Left kidney (tissue), 8 donors: ENCODE measurements at places on chromosomes 3 and 15.
A peak's percentile ranks its signal among the peaks of the same experiment; 100 is the strongest.

DNA sequence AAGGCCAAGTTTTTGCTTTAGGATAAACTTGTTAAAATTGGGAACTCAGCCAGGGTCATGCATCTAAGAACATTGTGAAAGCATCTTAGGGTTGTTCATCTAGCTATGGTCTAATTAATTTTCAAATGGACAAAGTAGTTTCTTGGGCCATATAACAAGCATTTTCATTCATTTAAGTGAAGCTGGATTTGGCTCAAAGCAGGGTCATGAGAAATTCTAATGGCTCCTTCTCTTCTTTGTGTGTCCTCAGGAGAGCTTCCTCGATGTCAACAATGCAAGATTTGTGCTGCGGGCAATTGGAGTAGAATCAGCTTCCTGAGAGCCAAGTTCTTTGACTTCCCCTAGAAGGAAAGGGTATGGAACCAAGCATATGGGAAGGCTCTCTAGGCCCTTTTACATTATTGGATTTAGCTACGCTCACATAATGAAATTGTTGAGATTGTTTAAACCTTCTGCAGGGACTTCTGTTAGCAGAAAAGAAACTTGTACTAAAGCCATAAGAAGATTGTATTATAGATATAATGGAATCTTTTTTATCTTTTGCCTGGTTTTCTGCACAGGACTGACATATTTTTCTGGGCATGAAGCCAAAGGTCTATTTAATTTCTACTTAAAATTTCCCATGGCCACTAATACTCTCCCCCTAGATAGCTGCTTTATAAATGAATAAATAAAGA, 1.8 kb upstream of the SAMMSON start:
- DNase-seq = peak; percentile 5

- no peak for DNase-seq
Observed at GRCh38 chr3:11929531-11929930, 74.7 kb upstream of the SYN2 start.

GRCh38 chr3:98670020-98670419, 76.6 kb upstream of the CPOX start:
- DNase-seq = no peak

- DNase-seq = no peak
Observed at GRCh38 chr3:59235634-59236012, 185.8 kb upstream of the CFAP20DC start.

- DNase-seq = no peak
Observed at GRCh38 chr3:88090681-88091080, 31.6 kb downstream of the ZNF654 start.

DNA sequence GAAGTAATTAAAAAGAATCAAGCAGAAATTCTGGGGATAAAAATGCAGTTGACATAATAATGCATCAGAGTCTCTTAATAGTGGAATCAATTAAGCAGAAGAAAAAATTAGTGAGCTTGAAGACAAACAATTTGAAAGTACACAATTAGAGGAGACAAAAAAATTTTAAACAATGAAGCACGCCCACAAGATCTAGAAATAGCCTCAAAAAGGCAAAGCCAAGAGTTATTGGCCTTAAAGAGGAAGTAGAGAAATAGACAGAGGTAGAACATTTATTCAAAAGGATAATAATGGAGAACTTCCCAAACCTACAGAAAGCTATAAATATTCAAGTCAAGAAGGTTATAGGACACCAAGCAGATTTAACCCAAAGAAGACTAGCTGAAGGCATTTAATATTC, 113.3 kb downstream of the TBC1D2B start:
- DNase-seq = no peak

DNA sequence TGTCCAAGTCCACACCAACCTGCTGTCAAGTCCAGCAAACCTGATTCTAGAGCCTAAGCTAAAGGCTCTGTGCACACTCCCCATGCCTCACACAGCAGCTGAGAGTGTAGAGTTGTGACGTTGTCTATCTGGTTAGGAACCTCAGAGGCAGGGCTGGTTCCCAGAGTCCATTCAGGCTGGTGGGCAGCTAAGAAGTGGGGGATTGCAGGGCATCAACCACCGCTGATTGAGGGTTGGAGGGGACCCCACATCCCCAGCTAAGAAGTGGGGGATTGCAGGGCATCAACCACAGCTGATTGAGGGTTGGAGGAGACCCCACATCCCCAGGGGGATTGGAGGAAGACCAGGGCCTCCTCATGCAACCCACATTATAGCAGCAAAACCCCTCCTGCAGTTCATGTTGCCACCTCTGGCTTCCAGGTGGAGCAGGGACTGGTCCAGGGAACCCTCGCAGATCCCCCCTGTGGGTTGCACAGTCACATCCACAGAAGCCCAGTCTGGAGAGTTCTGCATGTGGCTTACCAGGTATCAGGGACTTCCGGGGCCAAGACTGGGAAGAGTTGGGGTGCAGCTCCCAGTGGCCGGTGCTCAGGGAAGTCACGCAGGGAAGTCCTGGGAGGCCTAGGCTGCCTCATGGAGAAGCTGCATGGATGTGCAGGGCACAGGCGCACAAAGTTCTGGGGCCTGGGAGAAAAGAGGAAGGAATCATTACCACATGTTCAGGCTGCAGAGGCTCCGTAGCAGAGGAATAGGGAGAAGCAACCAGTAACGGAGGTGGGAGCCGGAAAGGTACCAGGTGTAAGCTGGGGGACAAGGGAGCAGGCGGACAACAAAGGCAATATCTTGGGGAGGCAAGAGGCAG, 71.4 kb upstream of the PCSK6 start:
- DNase-seq = no peak

DNA sequence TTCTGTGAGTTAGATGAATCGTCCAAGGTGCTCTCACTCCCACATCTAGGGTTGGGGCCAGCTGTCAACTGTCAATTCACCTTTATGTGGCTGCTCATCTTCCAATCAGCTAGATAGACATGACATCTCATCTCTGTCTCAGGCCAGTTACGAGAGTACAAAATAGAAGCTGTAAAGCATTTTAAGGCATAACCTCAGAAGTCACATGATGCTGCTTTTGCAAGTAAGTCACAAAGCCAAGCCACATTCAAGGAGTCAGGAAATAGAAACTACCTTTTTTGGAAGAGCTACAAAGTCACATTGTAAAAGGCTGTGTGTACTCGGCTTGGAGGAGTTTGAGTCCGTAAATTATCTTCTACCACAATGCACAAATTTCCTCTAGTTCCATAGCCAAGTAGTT, 5.1 kb upstream of the CCR1 start:
- no peak for DNase-seq

DNA sequence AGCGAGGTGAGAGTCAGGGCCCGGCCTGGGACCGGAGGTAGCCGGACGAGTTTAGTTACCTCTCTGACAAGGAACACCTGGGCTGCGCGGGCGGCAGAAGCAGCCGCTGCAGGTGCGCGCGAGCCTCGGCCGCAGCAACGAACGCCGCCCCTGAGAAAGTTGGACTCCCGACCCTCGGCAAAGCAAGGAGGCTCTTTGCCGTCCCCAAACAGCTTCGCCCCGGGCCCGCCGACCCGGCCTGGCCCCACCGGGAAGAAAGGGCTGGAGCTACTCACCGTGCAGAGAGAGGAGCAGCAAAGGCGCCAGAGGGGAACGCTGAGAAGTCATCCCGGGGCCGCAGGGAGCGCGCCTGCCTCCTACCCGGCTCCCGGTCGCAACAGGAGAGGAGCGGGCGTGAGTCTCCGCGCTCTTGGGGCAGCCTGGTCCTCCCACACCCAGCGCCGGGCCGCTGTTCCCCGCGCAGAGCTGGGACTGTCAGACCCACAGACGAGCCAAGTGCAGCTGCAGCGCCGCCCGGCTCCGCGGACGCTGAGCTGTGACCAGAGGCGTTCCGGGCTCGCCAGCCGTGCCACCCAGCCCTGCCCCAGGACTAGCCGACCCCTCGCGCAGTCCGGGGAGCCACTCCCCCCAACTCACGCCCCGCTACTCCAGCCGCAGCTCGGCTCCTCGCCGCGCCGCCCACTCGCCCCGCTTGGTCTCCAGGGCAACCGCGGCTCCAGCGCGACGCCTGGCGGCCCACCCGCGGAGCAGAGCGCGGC, at the start of gene IGSF11:
TSS of gene IGSF11 (minus strand) at position 591 of the 758 bp plus-strand sequence. CDS start at position 327, 264 bp downstream.
- peak; percentile 78 for DNase-seq

DNA sequence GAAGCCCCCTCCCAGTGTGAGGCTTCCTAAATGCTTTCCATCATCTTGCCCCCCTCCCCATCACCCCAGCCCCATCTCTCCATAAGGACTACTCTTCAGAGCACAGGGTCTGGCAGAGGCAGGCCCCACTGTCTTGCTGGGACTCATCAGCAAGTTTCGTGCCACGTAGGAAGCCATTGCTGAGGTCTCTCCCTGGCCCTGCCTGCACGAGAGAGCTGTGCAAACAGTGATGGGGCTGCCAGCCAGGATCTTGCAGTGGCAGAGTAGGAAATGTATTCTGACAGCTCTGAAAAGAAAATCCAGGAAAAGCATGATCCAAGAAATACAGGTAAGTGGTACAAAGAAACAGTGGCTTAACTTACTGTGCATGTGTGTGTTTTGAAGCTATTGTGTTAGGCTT, 22.6 kb downstream of the ISL2 start:
- no peak for DNase-seq

DNA sequence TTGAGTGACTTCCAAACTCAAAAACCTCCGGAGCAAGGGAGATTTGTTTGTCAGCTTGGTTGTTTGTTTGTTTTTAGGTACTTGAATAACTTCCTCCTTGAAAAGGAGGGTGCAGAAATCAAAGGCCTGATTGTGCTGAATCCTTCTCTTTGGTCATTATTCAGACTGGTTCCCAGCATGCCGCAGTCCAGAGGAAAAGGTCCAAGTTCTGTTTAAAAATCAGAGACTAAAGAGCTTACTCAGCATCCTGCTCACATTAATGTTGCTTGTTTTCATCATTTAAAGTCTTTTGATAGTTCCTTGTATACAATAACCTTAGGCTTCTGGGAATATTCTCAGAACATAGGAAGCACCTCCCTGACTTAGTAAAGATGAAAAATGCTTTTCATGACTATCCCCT, 982 bp upstream of the SCG3 start:
- no peak for DNase-seq

DNA sequence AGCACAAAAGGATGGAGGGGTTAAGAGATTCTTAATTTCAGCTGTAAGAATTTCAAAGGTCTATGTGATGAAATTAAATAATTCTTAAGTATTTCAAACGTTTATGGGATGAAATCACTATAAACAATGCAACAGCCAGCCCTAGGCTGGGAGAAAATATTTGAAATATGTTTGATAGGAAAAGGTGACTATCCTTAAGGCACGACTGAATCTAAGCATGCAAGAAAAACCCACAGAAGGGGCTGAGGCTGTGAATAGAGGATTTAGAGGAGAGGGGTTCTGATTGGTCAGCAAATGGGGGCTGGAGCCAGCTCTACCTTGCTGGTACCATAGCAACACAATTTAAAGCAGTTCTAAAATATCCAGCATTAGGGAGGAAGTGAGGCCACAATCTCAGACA, 220.8 kb upstream of the ATP10A start:
- no peak for DNase-seq

GRCh38 chr3:75042941-75043340, 428.5 kb upstream of the CNTN3 start:
- DNase-seq = no peak

- no peak for DNase-seq
Observed at GRCh38 chr3:123953735-123954134, 7.3 kb downstream of the CCDC14 start.

DNA sequence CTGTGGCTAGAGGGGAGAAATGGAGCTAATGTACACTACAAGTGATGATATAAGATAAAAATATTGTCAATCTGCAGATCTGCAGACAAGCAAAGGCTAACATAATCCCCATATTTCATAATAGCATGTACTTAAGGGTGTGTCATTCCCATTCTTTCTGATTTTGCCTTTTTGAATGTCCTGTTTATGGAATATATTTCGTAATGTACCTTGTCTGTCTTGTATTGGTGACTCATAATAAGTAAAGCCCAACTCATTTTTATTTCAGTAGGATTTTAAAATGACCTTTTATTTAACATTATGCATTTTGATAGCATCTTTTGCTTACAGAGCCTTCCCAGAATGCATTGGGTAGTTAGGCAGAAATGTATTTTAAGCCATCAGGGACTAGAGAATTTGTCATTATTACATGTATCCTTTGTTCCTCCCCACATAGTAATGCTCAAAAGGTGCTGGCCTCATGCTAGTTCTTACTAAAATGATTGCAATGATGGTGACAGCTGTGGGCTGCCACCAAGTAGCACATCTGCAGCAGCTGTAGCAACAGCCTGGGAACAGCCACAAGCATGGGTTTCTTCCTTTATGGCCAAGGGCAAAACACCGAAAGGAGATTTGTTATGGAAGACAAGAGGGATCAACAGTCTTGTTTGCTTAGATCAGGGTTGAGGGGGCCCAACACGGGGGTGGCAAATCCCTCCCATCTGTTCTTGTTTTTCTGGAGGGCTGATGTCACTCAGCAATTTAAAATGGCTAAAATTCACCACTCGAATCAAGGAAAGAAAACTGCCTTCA, 188.5 kb downstream of the CADPS start:
- DNase-seq = no peak

GRCh38 chr3:113546414-113546893, 14.1 kb downstream of the SIDT1 start:
- DNase-seq = no peak

DNA sequence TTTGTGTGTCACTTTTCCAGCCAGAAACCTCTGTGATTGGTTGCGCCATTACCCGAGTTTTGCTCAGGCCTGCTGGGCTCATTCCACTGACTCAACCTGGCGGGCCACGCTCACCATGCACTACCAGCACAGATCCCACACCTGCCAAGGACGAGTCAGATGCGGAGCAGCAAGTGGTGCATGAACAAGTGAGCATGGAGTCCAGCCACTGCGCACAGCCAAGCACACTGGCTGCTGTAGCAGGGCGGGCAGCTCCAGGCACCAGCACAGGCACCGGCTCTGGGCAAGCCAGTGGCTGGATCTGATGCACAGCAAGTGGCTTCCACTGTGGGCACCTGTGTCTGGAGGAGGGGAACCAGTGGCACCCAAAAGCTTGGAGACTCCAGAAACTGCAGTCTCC, 110.4 kb downstream of the CBLB start:
- DNase-seq = no peak

GRCh38 chr15:65835447-65835846, 33.8 kb upstream of the RAB11A start:
- no peak for DNase-seq

GRCh38 chr15:68337826-68338225, 60.3 kb downstream of the FEM1B start:
- DNase-seq = no peak

GRCh38 chr15:56307180-56307579, 58.0 kb upstream of the TEX9 start:
- DNase-seq = no peak

- no peak for DNase-seq
Observed at GRCh38 chr3:78614486-78614885, 1153.3 kb downstream of the ROBO1 start.

GRCh38 chr3:45508483-45509037, 86.0 kb upstream of the LIMD1 start:
- DNase-seq = no peak

DNA sequence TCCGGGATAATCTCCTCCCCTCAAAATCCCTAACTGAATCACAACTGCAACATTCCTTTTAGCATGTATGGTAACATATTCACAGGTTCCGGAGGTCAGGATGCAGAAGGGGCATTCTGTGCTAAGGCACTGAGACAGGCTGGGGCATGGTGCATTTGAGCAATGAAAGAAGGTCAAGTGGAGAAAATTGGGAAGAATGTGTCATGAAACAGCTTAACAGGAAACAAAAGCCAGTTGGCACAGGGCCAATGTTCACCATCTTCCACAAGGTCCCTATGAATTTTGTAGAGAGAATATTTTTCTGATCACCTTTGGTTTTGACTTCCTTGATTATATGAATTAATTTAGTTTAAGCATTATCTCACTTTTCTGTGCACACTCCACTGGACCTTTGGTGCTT, 587.7 kb upstream of the NR2F2 start:
- DNase-seq = no peak
